Stimulated activated CD8-positive, alpha-beta memory T cell treated with anti-CD3 and anti-CD28 coated beads, Interleukin-2, amount 100 ng/mL, for 1 hour (primary cell): ENCODE measurements at places on chromosomes 1 and 21.

DNA sequence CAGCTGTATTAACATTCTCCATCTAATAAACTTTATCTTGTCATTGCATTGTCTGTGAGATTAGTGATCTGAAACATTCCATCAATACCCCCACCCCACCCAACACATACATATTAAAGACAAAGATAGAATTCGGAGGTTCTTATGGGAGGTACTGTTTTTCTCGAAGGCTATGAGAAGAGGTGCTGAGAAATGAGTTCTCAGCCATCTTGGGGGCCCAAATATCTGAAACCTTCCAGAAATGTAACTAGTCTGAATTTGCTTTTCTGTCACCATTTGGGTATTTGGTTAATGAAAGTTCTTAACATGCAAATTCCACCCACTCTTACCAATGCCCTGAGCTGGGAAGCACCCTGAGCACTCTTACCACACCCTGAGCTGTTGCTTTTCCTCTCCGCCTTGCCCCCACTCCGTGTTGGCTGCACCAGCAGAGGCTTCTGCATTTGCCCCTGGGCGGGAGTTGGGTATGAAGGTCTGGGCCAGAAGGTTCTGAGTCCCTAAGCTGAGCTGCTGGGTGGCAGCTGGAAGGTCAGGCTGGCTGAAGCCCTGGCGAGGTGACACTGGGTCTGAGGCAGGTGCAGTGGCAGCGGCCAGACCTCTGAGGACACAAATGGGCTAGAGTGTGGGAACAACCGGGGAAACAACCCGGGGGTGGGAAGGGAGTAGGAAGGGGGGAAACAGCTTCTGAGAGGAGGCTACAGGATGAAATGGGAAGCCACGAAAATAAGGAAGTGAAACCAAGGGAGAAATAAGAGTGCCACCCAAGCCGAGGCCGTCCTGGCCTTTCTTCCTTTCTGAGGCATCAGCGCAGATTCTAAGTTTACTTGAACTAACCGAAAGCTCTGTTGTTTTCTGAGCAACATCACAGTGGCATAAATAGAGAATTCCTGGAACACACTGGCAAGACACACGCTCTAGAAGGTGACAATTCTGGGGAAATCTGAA, 26.3 kb upstream of the IER5 start:
- no peak for DNase-seq

- no peak for DNase-seq
Measured at GRCh38 chr1:199135901-199136300, 497.1 kb downstream of the PTPRC start.

DNA sequence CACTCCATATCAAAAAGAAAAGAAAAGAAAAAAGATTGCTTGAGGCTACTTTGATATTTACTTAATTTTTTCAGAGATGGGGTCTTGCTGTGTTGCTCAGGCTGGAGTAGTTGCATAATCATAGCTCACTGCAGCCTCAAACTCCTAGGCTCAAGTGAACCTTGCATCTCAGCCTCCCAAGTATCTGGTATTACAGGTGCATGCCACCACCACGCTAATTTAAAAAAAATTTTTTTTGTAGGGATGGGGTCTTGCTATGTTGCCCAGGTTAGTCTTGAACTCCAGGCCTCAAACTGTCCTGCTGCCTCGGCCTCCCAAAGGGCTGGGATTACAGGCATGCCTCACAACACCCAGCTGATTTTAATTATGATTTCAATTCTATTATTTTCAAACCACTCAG, 38.2 kb downstream of the RTCA start:
- no peak for DNase-seq

DNA sequence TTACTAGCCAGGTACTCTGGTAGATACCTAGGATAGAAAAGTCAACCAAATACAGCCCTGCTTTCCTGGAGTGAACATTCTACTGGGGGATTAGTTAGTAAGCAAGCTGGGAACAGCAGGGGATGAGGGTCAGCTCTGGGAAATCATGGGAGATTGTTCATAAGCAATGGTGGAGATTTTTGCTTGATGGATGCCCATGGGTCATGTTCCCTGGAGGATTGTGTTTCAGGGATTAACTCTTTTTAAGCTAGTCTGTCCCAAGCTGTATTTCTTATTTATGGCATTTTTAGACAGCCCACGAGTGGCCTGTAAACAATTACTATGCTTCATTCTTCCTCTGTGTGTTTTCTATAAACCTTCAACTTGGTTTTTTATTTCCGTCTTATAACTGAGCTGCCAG, 18.9 kb downstream of the CACHD1 start:
- no peak for DNase-seq

- no peak for DNase-seq
Measured at GRCh38 chr1:204062106-204062505, 10.8 kb upstream of the SOX13 start.

DNA sequence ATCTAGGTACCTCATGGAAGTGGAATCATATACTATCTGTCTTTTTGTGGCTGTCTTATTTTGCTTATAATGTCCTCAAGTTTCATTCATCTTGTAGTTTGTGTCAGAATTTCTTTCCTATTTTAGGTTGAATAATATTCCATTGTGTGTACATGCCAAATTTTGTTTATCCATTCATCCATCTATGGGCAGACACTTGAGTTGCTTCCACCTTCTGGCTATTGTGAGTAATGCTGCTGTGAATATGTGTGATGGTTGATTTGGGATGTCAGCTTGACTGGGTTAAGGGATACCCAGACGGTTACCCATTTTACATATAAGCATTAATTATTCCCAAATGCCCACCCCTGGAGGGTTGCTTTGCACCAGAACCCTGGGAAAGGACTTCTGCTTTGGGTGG, 477.5 kb downstream of the PTPRU start:
- no peak for DNase-seq

DNA sequence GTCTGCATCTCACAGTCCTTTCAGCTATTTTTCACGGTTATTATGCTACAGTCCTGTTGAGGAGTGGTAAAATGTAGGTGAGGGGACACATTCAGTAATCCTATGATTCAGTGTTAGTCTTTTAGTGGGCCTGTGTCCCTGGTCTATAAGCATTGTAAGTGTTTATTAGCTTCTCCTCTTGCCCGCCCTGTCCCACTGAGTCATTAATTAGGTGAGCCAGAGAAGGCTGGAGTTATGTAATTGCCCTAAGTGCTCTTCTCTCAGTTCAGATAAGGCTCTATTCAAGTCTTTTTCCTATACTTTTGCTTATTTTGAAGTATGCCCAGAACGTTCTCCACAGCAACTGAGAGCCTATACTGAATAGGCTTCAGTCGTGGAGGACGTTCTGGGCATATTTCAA, 76.3 kb upstream of the ZRANB2 start:
- no peak for DNase-seq

GRCh38 chr1:68375919-68376318, 73.8 kb downstream of the RPE65 start:
- no peak for DNase-seq

DNA sequence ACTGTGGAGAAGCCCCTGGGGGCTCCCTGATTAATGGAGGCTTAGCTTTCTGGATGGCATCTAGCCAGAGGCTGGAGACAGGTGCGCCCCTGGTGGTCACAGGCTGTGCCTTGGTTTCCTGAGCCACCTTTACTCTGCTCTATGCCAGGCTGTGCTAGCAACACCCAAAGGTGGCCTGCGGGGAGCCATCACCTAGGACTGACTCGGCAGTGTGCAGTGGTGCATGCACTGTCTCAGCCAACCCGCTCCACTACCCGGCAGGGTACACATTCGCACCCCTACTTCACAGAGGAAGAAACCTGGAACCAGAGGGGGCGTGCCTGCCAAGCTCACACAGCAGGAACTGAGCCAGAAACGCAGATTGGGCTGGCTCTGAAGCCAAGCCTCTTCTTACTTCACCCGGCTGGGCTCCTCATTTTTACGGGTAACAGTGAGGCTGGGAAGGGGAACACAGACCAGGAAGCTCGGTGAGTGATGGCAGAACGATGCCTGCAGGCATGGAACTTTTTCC, 24.8 kb downstream of the PCSK9 start:
- DNase-seq: no peak

- DNase-seq: no peak
Measured at GRCh38 chr1:111736548-111737215, 2.5 kb downstream of the INKA2 start.

DNA sequence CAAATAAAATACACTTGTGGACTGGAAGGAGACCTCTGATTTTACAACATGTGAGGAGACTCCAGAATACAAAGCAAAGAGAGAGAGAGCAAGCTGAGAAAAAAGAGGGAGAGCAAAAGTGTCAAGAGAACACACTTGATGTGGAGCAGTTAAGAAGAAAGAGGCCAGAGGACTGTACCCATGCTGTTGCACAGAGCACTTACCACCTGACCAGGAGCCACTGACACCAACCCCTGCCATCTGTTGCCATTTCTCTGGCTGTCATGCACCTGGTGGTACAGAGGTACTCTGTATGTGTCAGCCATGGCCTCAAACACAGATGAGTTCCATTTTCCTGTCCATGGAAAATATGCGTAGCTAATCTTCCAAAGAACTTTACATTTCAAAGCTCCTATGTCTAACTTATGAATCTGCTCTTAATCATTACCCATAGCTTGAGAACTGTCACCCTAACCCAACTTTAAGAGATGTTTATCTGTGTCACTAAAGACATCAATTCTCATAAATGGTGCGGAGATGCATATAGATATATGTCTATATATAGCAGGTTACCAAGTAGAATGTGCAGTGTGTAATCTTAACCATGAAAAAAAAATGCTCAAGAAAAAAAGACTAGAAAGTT, 32.8 kb upstream of the ABCD3 start:
- DNase-seq: no peak

- no peak for DNase-seq
Measured at GRCh38 chr1:201299968-201300367, 16.7 kb downstream of the PKP1 start.

- no peak for DNase-seq
Measured at GRCh38 chr1:55275941-55276341, 60.8 kb upstream of the USP24 start.

DNA sequence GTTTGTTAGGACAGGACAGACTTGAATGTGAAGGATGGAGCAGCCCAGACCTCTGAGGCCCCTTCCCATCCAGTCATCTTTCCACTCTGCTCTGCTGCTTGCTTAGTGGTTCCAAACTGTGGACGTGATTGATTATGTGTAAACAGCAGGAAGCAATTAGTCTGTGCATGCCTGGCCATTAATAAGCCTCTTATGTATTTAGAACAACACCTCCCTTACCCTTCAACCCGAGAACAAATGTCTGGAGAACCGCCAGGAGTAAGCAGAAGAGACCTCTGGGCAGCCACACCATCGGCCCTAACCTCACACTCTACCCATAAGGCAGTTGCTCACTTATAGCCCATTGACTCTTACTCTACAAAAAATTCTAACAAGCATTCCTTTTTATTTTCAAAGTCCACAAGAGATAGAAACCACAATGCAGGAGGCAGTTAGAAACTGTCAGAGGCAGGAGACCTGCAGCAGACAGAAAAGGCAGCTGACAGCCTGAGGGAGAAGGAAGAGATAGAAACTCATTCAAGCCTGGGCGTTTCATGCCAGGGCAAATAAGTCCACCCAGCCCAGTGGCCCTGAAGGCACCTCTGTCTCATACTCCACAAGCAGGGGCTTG, 5.8 kb upstream of the EPHA8 start:
- no peak for DNase-seq

GRCh38 chr1:180116964-180117763, 37.5 kb upstream of the QSOX1 start:
- DNase-seq: no peak

GRCh38 chr1:160427625-160428024, 27.3 kb downstream of the VANGL2 start:
- DNase-seq: no peak
